ENCODE measurements at places on chromosomes 11 and 22.

DNA sequence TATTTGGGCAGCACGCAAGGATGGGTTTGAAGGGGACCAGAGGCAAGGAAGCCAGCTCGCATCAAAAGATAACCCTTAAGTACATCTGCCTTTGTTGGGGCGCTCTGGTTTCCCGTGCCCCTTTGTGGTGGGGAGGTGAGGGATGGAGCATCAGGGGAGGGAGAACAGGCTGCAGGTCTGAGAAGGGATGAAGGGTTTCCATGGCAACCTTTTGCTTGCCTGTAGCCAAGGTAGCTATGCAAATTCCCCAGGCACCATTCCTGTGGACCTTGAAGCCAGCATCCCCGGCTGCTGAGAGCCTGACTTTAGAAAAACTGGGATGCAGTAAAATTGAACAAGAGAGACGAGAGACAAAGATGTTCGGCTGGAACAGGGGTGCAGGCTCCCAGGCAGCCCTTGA lies 75.7 kb downstream of the SEZ6L start:
- DNase-seq, result no peak

GRCh38 chr11:3136546-3137455 lies 28.3 kb downstream of the OSBPL5 start:
- peak; percentile 44 for DNase-seq

DNA sequence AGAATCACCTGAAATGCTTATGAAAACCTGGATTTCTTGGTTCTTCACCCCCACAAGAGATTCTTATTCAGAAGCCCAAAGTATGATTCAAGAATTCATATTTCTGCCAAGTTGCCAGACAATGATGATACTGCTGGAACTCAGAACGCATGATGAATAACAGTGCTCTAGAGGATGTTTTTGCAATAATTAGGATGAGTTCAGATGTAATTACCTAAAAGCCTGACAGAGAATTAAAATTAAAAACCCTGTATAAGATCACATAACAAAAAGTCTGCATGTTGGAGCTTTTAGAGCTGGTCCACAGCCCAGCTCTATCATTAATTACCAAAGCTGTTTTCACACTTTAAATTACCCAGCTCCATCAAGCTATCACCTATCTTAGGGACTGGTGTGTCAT lies 211.8 kb downstream of the LUZP2 start:
- DNase-seq, result no peak

DNA sequence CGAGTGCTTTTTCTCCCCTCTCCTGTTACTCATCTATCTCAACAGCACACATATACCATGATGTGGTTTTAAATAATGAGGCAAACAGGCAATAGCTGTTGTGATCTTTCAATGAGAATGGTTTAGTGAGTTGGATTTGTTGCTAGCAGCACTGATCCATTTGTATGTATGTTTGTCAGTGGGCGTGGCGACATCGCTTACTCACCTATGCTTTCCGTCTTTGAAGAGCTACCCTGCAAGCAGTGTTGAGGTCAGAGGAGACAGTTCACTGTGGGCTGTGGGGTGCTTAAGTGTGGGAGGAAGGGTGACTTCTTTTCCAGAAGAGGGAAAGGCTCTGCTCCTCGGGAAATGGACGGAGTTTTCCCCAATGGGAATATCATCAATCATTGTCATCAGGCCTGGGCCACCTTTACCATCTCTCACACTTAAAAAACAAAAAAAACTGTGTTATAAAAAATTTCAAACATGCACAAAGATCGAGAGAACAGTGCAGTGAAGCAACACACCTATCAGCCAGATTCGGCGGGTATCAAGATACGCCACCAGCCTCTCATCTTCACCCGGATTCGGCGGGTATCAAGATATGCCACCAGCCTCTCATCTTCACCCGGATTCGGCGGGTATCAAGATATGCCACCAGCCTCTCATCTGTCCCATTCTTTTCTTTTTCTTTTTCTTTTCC lies 83.8 kb downstream of the TBC1D22A start:
- no peak for DNase-seq

DNA sequence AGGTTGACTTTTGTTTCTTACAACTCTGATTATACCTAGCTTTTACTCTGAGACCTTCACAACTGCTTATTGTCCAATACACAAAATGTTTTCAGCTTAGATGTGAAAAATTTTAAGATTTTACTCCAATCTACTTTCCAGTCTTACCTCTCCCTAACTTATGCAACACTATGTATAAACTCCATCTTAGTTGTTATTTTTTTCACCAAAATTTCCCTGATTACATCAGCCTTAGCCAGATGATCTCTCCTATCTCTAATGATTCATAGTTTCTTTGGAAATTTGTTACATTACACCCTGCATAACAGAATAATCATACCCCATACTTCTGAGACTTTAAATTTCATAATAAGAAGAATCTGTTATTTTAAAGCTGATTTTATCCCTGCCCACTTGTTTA lies 621.0 kb upstream of the ANO3 start:
- no peak for DNase-seq

- DNase-seq, result no peak
These were observed 87.1 kb downstream of the FAM76B start for GRCh38 chr11:95702526-95702925.

- no peak for DNase-seq
These were observed 201.9 kb upstream of the PITPNB start for GRCh38 chr22:28120691-28121592.

DNA sequence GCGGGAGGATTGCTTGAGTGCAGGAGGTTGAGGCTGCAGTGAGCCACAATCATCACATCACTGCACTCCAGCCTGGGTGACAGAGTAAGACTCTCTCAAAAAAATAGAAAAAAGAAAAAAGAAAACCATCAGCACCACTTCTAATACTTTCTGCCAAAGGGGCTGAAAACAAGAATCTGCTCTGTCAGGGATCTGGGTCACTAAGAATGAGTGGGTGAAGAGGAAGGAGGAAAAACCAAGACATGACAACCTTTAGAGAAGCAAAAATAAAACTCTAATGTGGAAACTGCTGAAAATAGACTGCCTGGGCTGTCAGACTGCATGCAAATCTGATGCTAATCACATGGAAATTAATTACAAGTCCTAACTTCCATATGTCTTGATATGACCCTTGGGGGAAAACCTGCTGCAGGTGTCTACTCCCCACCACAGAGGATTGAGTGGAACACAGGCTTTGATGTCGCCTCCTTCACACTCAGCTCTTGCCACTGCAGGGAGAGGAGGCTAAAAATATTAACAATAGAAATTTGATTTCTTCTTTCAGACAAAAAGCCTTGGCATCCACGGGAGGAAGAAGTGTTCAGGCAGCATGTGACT lies 62.5 kb upstream of the CRTAM start:
- no peak for DNase-seq
